ENCODE measurements at places on chromosomes 7 and 10. TPM values are rescaled to one million over a fixed set of nuclear protein-coding genes. Genes with fewer than 3 reads are reported as not detected.
A peak's percentile ranks its signal among the peaks of the same experiment; 100 is the strongest.

DNA sequence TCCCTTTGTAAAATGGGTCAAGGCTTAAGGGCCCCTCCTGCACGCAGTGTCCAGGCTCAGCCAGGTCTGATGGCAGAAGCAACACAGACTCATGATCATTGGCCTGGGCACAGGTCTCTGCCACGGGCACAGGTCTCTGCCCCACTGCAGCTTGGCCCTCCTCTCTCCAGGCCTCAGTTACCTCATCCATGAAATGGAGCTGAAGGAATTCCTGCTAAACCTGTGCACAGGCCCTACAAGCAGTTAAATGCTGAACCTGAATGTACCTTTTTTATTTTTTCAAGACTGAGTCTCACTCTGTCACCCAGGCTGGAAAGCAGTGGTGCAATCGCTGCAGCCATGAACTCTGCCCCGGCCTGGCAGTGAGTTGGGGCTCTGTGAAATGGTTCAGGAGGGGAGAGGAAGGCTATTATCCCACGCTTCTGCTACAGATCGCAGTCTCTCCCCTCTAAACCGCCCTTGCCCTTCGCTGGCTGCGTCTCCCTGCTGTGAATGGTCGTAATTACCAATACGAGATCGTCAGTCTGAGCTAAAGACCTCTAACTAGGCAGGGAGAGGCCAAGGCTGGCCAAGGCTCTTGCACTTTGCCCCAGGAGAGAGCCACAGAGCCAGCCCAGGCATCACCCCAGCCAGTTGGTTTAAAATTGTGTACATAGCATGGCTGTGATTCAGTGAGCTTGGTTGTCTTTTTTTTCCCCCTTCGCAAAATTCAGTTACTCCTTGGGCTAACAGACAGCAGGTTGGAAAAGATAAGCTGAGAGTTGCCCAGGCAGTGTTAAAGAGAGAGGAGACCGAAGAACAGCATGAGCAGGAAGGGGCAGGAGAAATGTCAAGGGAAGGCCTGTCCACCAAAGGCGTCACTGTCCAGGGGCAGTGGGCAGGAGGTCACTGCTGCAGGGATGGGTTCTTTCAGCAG, 93.0 kb upstream of the KCTD7 start:
- no peak for DNase-seq

Gene CALCR
- total RNA-seq: 0.49 TPM

Gene HTRA1
- 185 TPM for total RNA-seq

GRCh38 chr10:31866118-31866670, 62.4 kb downstream of the ARHGAP12 start:
- DNase-seq: no peak

DNA sequence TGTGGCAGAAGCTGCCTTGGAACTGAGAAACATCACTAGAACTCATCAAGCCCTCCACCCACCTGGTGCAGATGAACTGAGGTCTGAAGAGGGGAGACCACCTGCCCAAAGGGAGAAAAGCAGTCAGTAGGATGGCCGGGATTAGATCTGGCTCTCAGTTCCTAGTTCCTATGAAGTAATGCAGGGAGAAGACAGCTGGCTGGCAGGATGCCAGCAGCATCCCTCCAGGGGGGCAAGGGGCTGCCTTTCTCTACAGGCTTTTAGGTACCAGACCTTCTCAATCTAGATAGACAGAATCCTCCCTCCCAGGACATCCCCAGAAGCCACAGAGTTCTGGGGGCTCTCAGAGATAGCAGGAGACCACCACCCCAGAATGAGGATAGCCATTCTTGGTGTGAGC, 7.8 kb downstream of the CRHR2 start:
- DNase-seq: no peak

- DNase-seq: no peak
Measured at GRCh38 chr7:77320714-77321113, 95.4 kb downstream of the GSAP start.

Gene DLD
- 73.5 TPM for total RNA-seq

- DNase-seq: no peak
Measured at GRCh38 chr10:92490387-92490786, 83.5 kb downstream of the IDE start.

- no peak for DNase-seq
Measured at GRCh38 chr7:74657692-74658177, at the start of gene GTF2I. Gene GTF2I, plus strand, starts transcription at chr7:74657718. Its CDS starts 31,411 bp downstream, at chr7:74689129.

- DNase-seq: no peak
Measured at GRCh38 chr10:4136121-4136520, 351.1 kb upstream of the KLF6 start.

- no peak for DNase-seq
Measured at GRCh38 chr7:77352665-77353406, 63.3 kb downstream of the GSAP start.

- DNase-seq: peak; percentile 47
Measured at GRCh38 chr7:7761974-7762779, 43.8 kb upstream of the RPA3 start.

Gene OR6B1
- not detected for total RNA-seq

Gene KCND2
- total RNA-seq: 0.79 TPM

All from skin of body (tissue), 3 donors.